ENCODE measurements at places on chromosomes 3 and 15.

- no peak for DNase-seq
These were observed 75.1 kb downstream of the CD200 start for GRCh38 chr3:112407888-112408702.

- DNase-seq, result no peak
These were observed 133.6 kb downstream of the TPRG1 start for GRCh38 chr3:189305412-189305811.

DNA sequence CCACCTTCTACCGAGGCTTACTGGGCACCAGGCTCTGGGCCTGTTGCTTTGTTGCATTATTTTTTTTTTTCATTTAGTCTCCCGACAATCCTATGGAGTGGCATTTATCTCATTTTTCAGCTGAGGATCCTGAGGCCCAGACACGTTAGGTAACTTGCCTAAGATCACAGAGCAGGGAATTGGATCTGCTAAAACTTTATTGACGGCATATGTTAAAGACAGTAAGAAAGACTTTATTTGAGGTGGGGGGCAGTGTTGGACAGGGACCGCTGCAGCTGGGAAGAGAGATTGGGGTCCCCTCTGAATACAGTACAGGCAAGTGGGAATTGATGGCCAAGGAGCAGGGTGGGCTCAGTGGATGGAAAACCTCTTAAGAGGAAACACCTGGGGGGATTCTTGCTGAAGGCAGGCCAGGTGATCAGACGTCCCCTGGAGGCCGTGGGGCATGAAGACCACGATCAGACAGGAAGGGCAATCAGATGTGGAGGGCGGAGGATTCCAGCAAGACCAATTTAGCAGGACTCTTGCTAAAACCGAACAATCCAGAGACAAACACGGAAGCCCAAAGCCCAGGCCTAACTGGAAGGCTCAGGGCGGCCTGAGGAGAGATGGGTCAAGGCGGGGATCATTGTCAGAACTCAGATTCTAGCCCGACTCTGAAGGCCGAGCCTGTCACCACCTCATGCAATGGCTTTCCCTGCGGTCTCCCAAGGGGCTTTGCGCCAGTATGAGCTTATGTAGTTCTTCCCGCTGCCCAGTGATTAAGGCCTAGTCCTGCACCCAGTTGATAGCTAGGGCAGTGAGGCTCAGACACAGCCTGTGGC, 53.7 kb downstream of the RGMA start:
- DNase-seq, result no peak

DNA sequence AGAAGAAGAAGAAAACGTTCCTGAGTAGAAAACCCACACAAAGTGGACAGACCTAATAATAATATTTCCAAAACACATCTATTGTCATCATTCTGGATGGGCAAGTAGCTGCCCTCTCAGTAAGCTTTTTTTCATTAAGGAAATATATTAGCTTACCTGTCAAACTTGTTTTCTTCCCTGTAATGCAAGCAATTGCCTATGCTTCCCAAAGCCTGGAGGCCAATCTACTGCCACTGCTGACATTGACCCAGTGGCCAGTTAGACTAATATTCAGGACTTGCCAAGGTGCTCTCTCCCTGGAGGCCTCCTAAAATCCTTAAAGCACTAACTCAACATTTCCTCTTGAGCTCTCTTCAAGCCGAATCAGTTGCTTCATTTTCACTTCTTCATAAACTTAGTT, 86.7 kb downstream of the TAMM41 start:
- no peak for DNase-seq

GRCh38 chr15:43487271-43487895, 5.6 kb downstream of the TP53BP1 start:
- no peak for DNase-seq

- no peak for DNase-seq
These were observed 161.3 kb upstream of the LPP start for GRCh38 chr3:187992609-187993008.

- DNase-seq, result no peak
These were observed at the start of gene PCSK6 for GRCh38 chr15:101489599-101490407. Gene PCSK6 (minus strand): TSS chr15:101489707. CDS start chr15:101489670, 37 bp downstream.

DNA sequence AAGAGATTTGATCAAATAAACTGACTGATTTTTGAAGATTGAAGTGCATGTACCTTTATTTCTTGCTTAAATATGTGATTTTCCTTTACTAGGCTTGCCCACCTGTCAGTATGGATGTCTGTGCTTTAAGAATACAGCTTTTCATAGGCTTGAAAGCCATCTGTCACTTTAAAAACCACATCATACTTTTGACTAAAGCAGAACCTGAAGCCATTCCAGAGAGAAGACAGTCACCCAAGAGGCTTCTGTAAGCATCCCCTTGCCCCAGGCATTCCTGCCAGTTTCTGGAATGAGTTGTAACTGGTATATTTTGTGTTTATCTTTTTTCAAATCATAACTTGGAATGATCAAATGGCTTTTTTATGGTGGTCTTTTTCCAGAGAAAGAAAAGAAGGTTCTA, 24.0 kb downstream of the HPS3 start:
- DNase-seq, result no peak

DNA sequence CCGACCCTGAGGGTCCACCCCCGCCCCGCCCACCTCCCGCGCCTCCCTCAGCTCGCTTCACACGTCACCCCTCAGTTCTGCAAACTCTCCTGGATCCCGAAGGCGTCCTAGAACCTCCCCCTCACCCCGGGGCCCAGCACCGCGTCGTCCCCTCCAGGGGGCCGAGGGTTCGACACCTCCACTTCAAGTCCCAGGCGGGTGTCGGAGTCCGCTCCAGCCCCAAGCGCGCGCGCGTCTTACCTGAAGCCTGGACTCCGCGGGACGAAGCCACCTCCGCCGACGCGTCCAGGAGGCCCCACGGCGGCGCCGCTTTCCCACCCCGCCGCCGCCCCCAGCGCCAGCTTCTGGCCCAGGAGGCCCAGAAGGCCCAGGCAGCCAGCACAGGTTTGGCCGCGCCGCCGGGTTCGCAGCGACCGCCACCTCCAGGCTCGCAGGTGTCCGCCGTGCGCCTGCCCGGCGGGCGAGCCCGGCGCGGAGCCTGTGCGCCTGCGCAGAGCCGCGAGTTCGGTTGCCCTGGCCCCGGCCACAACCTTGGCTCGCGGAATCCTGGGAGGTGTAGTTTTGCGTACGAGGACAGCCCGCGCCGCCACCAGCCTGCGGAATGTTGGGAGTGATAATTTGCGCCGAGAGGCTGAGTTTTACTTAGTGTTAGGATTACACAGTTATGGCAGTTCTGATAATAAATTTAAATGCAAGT, at the start of gene POMGNT2:
POMGNT2 (minus strand) TSS at position 484 of the 697 bp plus-strand sequence. CDS start 24,648 bp downstream, outside the sequence.
- DNase-seq, result peak; percentile 60

- no peak for DNase-seq
These were observed 30.5 kb downstream of the SLC7A14 start for GRCh38 chr3:170555329-170555728.

GRCh38 chr3:178099862-178100261, 436.4 kb upstream of the KCNMB2 start:
- no peak for DNase-seq

DNA sequence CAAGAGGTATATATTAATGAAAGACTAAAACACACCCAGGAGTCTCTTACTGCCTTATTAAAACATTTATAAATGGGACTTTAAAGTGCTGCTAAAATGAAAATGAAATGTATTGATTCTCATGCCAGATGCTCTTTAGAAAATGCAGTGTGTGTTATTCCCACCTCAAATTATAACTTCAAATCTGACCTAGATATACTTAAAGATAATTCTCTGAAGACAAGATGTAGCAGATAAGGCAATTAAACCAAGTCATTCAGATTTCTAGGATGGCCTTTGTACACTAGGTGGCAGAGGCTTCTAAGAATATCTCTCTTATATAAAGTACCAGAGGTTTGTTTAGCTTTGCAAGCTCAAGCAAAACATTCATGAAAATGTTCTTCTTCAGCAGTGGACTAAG, 26.9 kb upstream of the GOLGA8B start:
- DNase-seq, result no peak

DNA sequence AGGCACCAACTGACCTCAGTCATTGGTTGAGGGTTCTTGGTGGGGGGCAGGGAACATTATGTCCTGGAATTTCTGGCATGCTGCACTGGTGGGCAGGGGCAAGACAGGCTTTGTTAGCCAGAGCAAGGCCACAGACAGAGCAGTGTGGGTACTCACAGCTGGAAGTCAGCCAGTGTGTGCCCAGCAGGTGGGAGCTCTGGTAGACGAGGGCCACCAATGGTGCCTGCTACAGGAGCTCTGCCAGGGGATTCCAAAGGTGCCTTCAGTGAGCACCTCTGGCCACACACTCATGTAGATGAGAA, 31.3 kb downstream of the CYP8B1 start:
- no peak for DNase-seq

DNA sequence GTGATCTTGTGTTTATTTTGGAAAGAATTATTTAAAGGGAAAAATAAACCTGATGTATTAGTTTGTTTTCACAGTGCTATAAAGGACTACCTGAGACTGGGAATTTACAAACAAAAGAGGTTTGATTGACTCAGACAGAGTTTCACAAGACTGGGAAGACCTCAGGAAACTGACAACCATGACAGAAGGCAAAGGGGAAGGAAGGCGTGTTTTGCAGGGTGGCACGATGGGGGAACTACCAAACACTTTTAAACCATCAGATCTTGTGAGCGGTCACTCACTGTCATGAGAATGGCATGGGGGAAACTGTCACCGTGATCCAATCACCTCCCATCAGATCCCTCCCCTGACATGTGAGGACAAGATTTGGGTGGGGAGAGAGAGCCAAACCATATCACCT, 87.0 kb downstream of the TP63 start:
- DNase-seq, result no peak

- DNase-seq, result no peak
These were observed 39.3 kb downstream of the OSTN start for GRCh38 chr3:191238321-191238817.

DNA sequence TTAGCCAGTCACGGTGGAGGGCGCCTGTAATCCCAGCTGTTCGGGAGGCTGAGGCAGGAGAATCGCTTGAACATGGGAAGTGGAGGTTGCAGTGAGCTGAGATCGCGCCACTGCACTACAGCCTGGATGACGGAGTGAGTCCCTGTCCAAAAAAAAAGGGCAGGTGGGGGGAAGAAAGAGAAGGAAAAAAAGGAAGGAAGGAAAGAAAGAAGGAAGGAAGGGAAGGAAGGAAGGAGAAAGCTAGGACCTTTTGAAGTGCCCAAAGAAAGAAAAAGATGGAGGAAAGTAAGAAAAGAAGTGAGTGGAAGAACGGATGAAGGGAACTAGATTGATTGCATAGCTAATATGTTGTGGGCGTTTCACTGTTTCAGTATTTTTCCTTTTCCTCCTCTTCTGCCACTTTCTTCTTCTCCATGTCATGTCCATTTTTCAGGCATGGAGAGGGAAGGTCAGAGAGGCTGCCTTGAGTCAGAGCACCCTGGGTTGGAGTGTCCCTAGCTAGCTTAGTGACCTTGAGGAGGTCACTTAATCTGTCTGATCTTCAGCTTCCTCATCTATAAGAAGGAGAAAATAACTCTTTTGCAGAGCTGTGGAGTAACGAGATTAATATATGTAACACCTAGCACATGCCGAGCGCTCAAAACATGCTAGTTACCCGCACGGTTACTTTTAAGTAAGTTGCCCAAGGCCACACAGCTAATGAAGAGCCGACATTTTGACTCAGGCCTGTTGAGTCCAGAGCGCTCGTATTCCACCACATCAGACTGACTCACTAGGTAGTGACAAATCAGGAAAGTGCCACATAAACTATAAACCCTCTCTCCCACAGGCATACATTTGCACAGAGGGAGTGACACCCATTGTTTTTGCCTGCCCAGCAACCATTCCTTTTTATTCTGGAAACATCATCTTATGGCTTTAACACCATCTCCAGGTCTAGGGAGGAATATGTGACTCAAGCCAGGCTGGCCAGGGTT, 42.2 kb downstream of the BHLHE40 start:
- DNase-seq, result peak; percentile 9

DNA sequence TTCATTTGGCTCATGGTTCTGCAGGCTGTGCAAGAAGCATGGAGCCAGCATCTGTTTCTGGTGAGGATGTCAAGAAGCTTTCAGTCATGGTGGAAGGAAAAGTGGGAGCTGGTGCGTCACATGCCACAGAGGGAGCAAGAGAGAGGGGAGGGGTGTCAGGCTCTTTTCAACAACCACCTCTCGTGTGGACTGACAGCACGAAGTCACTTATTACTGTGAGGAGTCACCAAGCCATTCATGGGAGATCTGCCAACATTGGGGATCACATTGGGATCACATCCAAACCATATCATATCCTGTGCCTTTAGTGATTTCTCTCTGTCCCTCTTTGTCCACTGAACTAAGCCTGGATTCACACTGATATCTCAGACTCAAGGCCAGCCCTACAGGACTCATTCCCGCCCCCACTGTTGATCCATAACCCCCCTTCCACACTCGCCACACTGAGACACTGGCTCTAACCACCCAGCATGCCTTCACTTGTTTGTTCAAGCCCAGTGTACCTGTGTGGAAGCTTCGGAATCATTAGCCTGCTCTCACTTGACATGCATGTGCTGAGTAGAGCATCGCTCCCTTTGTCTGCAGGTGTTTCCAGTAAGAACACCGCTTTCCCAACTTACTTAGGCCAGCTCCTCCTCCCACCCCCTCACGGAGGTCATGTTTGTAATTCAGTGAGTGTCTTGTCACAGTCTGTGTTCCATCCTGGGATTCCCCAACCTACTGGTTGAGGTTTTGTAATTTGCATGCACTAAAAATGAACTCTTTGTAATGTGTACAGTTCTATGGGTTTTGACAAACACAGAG, 132.2 kb downstream of the KLF13 start:
- no peak for DNase-seq

GRCh38 chr15:95734422-95735316, 595.8 kb upstream of the NR2F2 start:
- no peak for DNase-seq

GRCh38 chr15:59169251-59169708, 37.4 kb upstream of the LDHAL6B start:
- peak; percentile 53 for DNase-seq

GRCh38 chr3:40930131-40930538, 269.2 kb upstream of the CTNNB1 start:
- DNase-seq, result no peak

DNA sequence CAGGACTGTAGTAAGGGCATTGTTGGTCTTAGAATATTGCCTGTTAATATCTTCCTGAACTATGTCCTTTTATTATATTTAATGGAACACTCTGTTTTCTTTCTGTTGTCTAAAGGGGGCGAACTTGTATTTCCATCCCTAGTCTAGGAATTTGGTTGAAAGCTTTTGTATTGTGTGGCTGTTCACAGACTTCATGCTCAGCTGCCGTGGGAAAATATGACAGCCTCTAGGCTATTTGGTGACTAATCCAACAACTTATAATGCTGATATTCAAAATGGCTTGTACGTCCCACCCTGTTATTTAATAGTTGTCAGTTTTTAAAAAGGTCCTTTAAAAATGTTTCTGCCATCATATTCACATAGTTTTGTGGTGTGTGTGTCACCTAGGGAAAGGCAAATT, 202.6 kb downstream of the KLHL25 start:
- DNase-seq, result peak; percentile 37

GRCh38 chr3:195929452-195929851, 21.1 kb upstream of the TNK2 start:
- DNase-seq, result no peak

GRCh38 chr3:29281094-29281343, 148 bp downstream of the RBMS3 start:
- DNase-seq, result no peak

- peak; percentile 80 for DNase-seq
These were observed 29.4 kb upstream of the TMEM45A start for GRCh38 chr3:100463002-100463401.

GRCh38 chr3:194112120-194113106, 23.5 kb upstream of the HES1 start:
- DNase-seq, result no peak
